Activated T-cell treated with anti-CD3 and anti-CD28 coated beads for 4 hours (primary cell): ENCODE measurements at places on chromosomes 6 and 20.

GRCh38 chr20:33209789-33210188 is 7.4 kb upstream of the BPIFA3 start:
- no peak for DNase-seq

DNA sequence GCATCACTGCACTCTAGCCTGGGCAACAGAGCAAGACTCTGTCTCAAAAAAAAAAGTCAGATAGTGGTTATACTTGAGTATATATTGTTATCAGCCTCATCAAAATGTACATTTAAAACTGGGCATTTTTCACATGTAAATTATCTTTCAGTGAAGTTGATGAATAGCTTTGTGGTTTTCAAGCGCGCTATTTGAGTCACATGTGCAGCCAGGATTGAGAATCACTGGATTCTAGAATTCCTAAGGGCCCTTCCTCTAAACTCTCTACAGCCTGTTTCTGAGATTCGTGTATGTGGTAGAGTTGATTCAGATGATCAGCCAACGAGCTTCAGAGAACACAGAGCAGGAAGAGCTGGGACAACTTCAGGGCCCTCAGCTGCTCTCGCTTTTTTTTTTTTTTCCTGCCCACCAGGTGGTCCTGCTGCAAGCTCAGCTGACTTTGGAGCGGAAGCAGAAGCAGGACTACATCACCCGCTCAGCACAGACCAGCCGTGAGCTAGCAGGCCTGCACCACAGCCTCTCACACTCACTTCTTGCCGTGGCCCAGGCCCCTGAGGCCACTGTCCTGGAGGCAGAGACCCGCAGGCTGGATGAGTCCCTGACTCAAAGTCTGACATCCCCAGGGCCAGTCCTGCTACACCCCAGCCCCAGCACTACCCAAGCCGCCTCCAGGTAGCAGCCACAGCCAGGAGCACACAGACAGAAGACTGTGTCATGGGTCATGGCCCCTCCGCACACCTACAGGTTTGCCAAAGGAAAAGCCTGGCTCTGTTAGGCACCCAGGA is 18.3 kb downstream of the C20orf173 start:
- no peak for DNase-seq

- no peak for DNase-seq
Measured at GRCh38 chr6:140825731-140826130, 1307.0 kb upstream of the GJE1 start.

DNA sequence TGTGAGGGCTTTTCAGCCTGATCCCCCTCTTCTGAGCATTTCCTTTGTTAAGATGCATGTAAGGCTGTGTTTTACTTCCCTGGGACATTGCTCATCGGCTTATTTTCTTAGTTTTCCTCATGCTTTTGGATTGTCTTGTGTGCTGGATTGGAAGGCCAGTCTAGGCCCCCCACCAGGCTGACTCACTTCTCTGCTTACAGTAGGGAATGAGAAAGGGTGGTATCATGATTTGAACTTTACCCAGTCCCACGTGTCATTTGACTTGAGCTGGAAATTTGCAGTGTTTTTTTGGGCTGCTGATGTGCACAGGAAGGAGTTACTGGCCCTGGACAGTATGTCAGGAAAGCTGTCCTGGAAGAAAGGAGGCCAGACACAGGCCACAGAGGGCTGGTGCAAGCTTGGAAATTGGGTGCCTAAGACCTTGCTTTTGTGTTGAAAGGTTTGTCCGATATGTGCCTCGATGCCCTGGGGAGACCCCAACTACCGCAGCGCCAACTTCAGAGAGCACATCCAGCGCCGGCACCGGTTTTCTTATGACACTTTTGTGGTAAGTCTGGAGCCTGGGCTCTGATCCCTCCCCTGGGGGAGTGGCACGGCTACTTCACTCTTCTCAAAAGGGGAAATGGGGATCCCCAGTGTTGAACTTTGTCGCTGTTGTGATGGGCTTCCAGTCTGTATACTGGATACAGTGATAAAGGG is 12.8 kb downstream of the RNF114 start:
- no peak for DNase-seq

DNA sequence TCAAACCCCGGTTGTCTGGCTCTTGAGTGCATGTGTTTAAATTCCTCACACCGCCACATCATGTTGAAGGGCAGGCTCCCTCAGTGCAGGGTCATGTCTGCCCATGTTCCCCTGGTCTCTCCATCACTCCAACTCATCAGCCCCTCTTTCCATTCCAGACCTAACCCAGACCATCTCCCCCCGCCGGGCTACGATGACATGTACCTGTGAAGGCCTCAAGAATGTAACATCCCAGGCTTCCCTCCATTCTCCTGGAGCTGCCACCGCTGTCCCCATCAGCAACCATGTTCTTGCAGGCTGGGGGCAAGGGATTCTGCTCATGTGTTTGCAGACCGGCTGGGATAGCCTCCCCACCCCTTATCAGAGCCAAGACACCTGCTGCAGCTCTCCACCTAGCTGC is 19.9 kb downstream of the TMEM74B start:
- DNase-seq: no peak

- DNase-seq: no peak
Measured at GRCh38 chr20:51494241-51495110, 48.0 kb downstream of the NFATC2 start.

DNA sequence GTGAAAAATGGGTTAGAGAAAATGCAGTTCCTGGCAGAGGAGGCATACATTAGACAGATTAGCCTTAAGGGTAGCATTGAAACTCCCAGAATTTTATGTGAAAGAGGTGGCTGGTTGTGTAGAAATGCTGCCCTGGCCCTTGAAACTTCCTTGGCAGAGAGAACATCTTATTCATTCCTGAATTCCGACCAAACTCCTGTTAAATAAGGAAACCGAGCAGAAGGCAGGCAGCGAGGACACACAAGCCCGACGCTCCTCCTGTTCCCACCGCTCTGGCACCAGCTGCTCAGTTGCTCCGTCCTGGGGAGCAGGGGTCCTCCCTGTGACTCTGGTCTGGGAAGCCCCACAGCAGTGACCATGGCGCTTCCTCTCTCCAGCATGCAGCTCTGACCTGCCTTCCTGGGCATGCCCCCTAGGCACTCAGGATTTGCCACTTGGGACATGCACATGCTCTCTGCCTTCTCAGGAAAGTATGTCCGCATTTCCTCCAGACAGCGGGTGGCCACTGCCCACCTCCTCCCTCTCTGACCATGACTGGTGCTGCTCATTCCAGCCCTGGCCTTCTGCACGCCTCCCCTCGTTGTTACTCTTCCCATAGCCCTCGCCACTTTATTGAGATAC is 35.2 kb upstream of the CLDN20 start:
- no peak for DNase-seq

DNA sequence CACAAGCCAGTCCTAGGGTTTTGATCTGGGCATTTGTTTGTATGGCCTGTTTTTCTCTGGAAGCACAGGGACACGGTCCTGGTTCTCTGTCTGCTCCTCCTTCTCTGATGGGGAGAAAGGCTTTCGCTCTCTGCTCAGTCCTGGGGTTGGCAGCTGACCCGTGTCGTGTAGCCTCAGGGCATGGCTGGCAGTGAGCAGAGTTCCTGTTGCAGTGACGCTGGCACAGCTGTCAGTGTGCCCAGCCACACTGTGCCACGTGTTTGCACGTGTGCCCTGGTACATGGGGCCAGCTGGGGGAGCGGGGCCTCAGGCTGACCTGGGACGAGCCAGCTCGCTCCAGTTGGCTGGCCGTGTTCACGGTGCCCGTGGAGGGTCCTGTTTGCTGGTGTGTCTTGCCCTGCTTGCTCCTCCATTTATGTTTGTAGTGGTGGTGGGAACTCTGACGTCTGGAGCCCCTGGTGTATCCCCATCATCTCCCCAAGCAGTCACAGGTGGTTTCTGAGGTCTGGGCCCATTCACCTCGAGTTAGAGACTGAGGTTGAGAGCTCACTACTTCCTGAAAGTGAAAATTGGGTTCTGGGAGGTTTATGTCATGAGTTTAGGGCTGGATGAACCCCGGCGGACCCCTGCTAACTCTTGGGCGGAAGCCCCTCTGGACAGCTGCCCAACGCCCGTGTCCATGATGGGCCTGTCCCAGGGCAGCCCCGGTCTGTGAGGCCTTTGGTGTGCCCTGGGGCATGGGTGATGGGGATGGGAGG is 10.2 kb upstream of the DNAJC5 start:
- no peak for DNase-seq

DNA sequence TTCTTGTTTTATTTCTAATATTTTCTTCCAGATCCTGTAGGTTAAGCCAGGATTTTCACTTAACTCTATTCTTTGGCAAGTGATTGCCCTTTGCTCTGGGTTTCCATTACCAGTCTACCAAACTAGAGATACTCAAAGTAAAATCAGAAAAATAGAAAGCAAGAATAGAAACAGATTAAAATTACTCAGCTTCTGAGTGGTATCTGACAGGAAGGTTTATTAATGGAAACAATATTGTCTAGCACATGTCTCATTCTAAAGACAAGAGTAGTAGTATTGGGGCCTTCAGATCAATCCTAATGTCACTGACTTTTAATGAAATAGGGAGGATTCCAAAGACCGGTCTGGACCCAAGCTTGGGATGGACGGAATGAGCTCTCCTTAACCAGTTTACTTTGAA is 72.3 kb downstream of the SIM1 start:
- DNase-seq: no peak

- peak; percentile 94 for DNase-seq
Measured at GRCh38 chr6:26285143-26286134, 79.6 kb upstream of the BTN3A2 start.

- no peak for DNase-seq
Measured at GRCh38 chr6:19432966-19433498, 404.1 kb upstream of the ID4 start.

- no peak for DNase-seq
Measured at GRCh38 chr6:41741625-41742490, 5.3 kb downstream of the PGC start.

GRCh38 chr6:88304520-88304919 is 138.4 kb upstream of the CNR1 start:
- no peak for DNase-seq

DNA sequence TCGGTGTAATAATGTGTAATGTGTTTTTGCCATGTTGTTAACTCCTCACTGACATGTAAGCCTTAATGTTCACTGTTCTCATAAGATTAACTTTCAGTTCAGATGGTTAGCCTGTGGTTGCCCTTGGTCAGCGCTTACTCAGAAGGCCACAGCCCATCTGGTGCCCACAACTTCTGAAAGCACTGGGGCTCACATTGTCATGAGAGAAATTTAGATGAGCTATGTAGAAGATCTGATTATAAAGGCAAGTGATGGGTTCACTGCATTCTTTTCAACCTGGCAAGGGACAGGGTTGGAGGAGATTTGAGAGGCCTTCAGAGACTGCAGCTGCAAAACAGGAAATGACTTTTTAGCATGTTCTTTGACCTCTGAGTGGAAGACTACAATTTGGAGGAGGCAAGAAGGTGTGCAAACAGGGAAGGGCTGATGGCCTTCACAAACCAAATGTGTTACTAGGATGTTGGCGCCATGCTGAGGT is 242.3 kb upstream of the SUPT3H start:
- DNase-seq: no peak

DNA sequence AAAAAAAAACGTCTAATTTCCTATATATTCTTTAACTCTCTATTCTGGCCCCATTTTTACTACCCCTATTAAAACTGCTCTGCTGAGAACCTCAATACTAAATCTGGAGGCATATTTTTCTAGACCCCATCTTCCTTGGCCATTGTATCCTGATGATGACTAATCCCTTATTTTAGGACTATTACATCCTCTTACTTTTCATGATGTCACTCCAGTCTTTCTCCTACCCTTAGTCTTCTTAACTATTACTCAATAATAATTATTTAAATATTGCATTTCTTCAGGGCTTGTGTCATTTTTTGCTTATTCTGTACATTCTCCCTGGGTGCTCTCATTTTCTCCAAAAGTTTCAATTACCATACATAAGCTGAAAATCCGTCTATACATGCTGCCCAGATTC is 6.4 kb downstream of the FBXO30 start:
- DNase-seq: no peak

DNA sequence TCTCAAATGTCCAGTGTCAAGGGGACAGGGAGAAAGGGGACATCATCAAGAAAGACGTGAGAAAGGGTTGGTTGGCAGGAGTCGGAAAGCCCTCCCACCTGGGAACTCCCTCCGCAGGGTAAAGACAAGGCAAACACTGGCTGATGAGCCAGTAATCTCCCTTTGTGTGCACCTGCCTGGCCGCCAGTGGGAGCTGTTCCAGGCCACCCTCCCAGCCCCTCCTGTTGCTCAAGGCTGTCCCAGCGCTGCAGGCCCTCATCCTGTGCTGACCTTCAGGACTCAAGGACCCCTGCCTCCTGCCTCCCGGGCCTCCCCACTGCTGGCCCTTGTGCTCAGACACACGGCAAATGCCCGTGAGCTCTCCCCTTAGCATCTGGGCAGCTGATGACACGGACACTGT is 7.4 kb downstream of the FRMD1 start:
- DNase-seq: no peak

- DNase-seq: no peak
Measured at GRCh38 chr6:72084992-72085569, 198.7 kb downstream of the RIMS1 start.

DNA sequence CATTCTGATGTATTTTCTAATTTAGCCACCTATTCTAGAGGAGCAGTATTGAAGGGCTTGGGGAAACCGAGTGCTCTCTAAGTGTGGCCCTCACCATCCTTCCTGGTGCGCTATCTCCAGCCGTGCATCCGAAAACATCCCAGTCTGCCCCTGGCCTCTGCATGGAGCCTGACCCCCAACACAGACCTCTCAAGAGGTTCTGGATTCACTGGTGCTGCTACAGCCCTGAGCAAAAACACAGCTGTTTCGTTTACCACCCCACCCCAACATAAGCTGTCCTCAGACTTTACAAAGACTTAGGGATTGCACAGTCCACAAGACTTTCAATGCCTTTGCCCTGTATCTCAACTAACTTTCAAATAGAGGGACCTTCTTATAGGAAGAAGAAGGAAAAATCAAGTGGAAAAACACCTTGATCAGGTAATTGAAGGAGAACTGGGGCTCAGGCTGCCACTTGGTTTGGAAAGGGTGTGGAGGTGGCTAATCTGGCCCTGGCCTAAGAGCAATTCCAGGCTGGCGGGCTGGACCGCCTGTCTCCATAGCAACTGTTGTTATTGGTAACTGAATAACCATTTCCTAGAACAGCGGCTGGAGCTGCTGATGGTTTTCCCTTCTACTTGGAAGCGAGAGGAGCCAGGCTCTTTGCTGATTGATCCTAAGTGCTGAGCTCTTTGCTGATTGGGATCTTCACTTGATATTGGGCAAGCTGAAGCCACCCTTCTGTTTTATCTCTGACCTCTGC is 90.2 kb upstream of the TOX2 start:
- DNase-seq: no peak

GRCh38 chr6:136771306-136771705 is 21.0 kb downstream of the MAP3K5 start:
- DNase-seq: no peak
